ENCODE measurements at places on chromosomes 3 and 15. TPM values are rescaled to one million over a fixed set of nuclear protein-coding genes. Genes with fewer than 3 reads are reported as not detected.

AP3B2 gene
- 0.14 TPM for polyA plus RNA-seq

ZNF80 gene
- polyA plus RNA-seq = not detected

RTP1 gene
- polyA plus RNA-seq = not detected

ZMYND10 gene
- 1.1 TPM for polyA plus RNA-seq

GNAT1 gene
- not detected for polyA plus RNA-seq

HCLS1 gene
- polyA plus RNA-seq = 1.1 TPM

RAD51 gene
- 6.8 TPM for polyA plus RNA-seq

RPN1 gene
- 246 TPM for polyA plus RNA-seq
